ENCODE measurements at places on chromosomes 1 and 21.

- peak; percentile 41 for DNase-seq
Measured at GRCh38 chr1:59879574-59879973, 47.0 kb downstream of the CYP2J2 start.

GRCh38 chr21:41653954-41654491, 112.8 kb downstream of the RIPK4 start:
- DNase-seq, result no peak

DNA sequence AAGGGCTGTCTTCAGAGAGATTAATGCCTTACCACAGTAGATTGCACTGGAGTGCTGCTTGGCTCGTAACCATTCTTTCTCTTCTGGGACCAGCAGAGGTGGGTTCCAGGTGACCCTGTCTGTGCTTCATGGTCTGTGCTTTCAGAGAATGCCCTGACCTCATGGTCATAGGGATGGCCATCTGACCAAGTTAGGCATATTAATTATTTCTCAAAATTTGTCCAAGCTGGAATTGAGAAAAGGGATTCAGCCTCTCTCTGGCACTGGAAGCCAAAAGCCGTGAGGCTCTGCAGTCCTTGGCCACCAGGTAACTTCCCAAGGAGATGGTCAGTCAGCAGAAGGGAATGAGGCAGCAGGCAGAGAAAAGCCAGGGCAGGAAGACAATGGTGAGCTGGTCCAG, 37.2 kb upstream of the TSPAN2 start:
- no peak for DNase-seq

GRCh38 chr1:220164116-220164515, 70.2 kb downstream of the IARS2 start:
- DNase-seq, result no peak

DNA sequence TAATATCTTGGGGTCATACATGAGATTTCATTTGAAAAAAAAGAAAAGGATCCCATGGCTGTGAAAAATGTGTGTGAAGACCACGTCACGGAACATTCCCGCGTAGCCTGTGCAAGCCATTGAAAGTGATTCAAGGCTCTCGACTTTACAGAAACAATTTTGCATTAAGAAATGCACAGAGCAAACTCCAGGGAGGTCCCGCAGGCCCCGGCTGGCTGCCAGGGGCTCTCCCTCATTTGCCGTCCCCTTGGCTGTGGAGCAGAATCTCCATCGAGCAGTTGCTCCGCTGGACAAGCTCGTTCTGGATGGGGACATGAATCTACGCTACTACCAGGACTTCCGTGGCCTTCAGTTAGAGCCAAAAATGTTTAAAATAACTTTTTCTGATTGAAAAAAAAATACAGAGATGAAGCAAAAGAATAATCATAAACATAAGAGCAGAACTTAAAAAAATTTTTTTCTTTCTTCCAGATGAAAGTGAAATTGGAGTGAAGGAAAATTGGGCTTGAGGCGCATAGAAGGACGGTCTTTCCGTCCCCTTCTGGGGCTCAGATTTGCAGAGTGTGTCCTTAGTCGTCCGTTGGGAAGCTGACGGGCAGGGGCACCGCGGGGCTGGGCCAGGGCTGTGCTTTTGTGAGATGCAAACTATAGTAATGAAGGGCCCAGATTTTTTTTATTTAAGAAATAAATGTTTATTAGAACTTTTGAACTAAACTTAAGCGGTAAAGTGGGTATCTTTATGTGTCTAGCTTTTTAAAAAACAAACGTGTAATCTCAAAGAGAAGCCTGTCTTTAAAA, 68.1 kb upstream of the ARHGEF16 start:
- no peak for DNase-seq

- DNase-seq, result no peak
Measured at GRCh38 chr1:942411-942821, 16.6 kb downstream of the NOC2L start.

DNA sequence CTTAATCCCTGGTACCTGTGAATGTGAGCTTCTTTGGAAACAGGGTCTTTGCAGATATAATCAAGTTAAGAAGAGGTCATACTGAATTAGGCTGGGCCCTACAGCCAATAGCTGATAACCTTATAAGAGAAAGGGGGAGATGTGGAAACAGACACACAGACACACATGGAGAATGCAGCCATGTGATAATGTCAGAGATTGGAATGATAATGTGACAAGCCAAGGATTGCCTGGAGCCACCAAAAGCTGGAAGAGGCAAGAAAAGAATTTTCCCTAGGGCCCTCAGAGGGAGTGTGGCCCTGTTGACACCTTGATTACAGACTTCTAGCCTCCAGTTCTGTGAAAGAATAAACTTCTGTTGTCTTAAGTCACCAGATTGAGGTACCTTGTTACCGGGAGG, 114.5 kb upstream of the SOD1 start:
- DNase-seq, result no peak

GRCh38 chr1:193633093-193633492, 446.7 kb upstream of the B3GALT2 start:
- no peak for DNase-seq

DNA sequence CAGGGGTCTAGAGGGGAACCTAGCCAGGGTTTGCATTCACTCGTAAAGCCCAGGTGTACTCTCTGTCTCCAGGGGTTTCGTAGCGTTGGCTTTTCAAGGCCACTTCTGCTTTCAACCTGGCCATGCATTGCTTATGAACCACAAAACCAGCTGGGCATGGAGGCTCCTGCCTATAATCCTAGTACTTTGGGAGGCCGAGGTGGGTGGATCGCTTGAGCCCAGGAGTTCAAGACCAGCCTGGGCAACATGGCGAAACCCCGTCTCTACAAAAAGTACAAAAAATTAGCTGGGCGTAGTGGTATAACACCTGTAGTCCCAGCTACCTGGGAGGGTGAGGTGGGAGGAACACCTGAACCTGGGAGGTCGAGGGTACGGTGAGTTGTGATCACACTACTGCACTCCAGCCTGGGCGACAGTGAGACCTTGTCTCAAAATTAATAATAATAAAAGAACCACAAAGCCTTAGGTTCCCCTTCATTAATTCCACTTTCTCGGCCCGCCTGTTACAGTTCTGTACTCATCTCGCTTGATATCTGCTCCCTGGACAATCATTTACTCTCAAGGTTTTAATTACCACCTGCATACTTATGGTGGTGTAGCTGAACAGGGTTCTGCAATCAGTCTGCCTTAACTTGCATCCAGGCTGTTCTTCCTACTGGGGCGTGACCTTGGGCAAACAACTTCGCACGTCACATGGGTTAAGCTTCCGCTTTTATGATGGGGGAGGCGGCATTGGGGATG, 6.1 kb downstream of the SLC16A4 start:
- no peak for DNase-seq

DNA sequence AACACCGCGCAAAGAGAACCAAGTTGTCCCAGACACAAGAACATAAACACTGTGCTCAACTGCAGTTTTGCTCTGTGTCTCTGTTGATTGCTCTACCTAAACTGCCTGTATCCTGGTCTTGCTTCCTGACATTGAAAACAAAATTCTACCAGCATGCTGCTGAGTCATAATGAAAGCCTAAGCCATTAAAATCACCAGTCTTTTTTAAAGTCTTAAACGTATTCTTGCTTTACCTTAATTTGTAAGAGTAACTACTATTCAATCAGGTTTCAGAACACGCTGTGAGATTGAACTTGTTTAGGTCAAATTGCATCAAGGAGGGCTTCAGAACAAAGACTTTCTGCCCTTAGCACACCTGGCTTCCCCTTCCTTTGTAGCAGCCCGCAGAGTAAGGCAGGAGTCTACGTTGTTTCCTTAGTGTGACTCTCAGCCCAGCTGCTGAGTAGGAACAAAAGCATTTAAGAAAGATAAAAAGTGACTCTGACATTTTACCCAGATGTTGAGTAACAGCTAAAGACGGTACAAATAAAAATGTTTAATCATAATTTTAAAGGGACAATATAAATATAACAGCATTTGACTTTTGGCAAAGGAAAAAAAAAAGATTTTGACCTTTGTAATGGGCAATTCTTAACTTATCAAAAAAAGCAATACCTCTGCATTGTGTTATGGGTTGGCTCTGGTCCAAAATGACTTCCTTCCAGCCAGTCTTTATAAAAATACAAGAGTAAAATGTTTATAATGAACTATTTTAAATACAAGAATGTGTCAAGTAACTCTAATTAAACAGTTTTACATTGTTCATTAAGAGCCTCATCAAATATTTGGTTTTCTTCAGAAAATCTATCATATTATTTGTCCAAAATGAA, 186.9 kb upstream of the ADGRL4 start:
- DNase-seq, result no peak

DNA sequence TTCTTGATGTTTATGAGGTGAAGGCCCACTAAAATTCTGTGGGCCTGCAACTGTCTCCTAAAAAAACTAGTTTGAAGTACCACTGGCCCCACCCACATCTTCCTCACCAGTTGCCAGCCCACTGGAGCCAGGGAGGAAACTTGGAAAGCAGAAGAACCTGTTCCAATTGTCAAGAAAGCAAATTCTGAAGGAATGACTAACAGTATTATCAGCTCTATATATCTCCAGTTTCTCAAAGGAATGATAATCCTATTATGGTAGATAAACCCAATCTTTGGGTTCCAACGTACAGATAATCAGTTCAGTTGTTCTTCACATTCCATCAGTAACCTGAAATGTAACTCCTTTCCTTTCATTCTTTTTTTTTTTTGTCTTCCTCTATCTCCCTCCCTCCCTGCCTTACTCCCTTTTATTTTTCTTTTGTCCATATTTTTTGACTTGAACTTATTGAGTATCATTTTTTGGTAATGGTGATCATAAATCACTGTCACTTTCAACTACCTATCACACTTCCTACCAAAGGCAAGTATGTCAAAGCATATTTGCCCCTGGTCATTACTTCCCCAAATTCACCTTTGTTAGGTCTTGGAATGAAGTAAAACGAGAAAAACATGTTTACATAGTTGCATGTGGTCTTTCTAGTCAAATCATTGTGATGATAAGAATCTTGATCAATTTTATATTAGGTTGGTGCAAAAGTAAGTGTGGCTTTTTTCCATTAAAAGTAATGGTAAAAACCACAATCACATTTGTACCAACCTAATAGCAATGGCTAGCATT, 943.4 kb downstream of the TTLL7 start:
- DNase-seq, result no peak

- no peak for DNase-seq
Measured at GRCh38 chr1:35925741-35926140, 5.2 kb upstream of the AGO3 start.

DNA sequence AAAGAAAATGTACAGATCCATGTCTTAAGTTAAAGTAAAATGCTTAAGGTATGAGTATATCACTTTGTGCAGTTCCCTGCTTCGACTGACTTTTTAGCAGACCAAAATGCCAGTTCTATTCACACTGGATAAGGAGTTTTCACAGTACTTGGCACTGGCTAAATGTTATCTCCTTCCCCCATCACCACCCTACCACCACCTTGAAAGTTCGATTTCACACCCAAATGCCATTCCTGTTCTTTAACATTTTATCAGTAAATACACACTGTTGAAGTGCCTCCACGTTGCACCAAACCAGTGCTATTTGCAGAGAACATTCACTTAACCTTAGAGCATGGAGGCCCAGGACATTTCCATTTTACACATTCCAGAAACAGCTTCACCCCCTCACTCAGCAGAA, 100.0 kb downstream of the URB2 start:
- no peak for DNase-seq

DNA sequence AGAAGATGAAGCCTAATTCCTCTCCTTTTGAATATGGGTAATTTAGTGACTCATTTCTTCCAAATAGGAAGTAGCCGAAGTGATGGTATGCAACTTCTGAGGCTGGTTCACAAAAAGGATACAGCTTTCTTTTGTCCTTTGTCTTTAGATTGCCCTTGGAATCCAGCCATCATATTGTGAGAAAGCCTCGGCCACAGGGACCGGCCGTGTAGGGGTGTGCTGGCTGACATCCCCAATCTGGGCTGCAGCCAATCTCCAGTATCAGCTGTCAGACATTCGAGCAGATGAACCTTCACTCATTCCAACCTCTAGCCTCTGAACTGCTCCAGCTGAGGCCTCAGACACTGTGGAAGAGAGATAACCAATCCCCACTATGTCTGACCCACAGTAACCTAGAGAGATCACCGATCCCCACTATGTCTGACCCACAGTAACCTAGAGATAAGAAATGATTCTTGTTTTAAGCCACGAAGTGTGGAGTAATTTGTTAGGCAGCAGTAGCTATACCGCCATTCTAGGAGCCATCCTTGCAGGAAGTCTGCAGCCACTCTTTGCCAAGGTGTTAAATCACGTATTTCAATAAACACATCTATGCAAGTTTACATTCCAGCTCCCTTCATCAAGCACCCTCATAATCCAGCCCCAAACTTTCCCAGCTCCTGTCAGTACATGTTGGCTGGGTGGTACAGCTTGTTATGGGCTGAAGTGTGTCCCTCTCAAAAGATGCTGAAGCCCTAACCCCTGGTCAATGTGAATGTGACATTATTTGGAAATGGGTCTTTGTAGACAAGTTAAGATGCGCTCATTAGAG, 2.9 kb upstream of the DIP2A start:
- DNase-seq, result peak; percentile 48

- DNase-seq, result no peak
Measured at GRCh38 chr1:248114890-248115289, 19.9 kb downstream of the OR2L13 start.

GRCh38 chr21:26565111-26565510, 8.0 kb downstream of the CYYR1 start:
- DNase-seq, result peak; percentile 69

DNA sequence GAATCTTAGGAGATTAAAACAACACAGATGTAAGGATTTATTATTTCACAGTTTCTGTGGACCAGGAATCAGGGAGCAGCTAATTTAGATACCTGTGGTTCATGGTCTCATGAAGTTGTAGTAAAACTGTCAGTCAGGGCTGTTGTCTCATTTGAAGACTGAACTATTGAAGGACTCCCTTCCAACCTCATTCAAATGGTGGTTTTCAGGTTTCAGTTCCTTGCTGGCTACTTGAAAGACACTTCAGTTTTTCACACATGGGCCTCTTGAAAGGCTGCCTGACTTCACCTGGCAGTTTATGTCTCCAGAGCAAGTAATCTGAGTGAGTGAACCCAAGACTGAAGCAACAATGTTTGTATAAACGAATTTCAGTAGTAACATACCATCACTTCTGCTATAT, 915.9 kb downstream of the PLA2G4A start:
- no peak for DNase-seq

Data from inflammatory macrophage treated with lipopolysaccharide for 4 hours (primary cell).